ENCODE measurements at places on chromosomes 3 and 15.

DNA sequence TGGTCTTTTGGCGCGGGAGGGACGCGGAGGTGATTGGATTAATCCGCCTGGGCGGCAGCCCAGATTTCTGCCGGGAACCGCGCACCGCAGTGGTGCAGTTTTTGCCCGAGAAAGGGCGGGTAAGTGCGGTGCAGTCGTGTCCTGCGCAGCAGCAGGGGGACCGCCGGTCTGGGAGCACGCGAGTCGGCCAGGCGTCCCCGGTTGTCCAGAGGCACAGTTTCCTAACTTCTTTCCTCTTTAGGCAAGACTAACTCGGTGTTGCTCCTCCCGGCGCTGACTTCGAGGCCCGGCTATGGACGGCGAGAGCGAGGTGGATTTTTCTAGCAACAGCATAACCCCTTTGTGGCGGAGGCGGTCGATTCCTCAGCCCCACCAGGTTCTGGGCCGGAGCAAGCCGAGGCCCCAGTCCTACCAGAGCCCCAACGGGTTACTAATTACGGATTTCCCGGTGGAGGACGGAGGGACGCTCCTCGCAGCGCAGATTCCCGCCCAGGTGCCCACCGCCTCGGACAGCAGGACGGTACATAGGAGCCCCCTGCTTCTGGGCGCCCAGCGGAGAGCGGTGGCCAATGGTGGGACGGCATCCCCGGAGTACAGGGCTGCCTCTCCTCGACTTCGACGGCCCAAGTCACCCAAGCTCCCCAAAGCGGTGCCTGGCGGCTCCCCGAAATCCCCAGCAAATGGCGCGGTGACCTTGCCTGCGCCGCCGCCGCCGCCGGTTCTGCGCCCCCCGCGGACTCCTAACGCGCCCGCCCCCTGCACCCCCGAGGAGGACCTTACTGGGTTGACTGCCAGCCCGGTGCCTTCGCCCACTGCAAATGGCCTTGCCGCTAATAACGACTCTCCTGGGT lies 736 bp downstream of the ARHGEF26 start:
- DNase-seq, result no peak

GRCh38 chr3:170566413-170566812 lies 19.5 kb downstream of the SLC7A14 start:
- no peak for DNase-seq

DNA sequence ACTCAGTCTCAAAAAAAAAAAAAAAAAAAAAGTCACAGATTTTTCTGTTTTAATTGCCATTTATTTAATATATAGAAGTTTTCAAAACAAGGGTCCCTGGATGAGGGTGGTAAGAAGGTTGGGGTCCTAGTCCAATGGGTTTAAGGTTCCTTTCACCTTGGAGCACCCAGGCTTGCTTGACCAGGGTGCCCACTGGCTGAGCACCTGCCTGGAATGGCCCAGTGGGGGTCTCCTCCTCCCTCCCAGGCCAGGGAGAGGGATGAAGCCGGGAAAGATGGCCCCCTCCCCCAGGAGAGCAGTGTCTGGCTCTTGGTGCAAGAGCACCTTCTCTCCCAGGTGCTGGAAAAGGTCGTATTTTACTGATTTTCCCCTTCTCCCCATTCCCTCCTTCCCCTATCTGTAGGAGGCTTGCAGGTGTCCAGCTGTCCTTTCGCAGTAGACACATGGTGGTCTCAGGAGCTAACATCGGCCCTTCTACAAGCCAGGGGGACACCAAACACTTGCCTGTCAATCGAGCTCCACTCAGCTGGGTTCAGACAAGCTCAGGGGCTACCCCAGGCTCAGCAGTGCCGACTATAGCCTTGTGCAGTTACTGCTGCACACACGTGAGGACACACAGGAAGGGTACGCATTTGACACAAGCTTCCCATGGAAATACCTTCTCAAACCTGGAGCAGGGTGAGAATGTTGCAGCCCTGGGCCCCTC lies 112.3 kb upstream of the KLF13 start:
- DNase-seq, result no peak

- DNase-seq, result peak; percentile 61
Measured at GRCh38 chr3:83523470-83524073, 1435.2 kb upstream of the CADM2 start.

- DNase-seq, result no peak
Measured at GRCh38 chr3:31968369-31968926, 12.6 kb downstream of the OSBPL10 start.

- DNase-seq, result no peak
Measured at GRCh38 chr15:68631601-68632051, 52.8 kb downstream of the CORO2B start.

GRCh38 chr3:94522488-94522887 lies 459.6 kb downstream of the NSUN3 start:
- DNase-seq, result no peak

DNA sequence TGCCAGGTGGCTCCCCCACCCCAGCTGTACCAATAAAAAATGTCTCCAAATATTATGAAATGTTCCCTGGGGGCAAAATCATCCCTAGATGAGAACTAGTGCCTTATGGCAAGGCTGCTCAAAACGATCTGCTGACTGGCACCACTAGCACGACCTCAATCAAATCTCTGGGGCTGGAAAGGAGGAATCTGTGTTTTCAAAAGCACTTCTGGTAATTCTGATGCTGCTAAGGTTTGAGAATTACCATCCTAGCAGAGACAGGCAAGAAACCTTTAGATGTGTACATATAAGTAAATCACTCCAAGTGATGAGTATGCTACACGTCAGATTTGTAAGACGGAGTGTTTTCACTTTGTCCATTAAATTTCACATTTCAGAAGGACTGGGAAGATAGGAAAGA lies 360.1 kb upstream of the THRB start:
- no peak for DNase-seq

DNA sequence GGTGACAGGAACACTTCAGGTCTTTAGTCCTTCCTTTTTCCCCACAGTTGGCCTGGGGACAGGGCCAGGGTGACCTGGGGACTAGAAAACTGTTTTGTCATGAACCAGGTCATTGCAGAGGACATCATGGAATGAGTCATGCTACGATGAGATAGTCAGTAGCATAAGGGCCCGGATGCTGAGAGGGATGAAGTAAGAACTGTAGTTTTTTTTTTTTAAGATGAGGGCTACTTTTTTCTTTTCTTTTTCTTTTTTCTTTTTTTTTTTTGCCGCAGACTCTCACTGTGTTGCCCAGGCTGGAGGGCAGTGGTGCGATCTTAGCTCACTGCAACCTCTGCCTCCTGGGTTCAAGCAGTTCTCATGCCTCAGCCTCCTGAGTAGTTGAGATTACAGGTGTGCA lies 8.0 kb downstream of the MAP2K5 start:
- DNase-seq, result no peak

GRCh38 chr3:177026505-177027277 lies 170.6 kb downstream of the TBL1XR1 start:
- no peak for DNase-seq

DNA sequence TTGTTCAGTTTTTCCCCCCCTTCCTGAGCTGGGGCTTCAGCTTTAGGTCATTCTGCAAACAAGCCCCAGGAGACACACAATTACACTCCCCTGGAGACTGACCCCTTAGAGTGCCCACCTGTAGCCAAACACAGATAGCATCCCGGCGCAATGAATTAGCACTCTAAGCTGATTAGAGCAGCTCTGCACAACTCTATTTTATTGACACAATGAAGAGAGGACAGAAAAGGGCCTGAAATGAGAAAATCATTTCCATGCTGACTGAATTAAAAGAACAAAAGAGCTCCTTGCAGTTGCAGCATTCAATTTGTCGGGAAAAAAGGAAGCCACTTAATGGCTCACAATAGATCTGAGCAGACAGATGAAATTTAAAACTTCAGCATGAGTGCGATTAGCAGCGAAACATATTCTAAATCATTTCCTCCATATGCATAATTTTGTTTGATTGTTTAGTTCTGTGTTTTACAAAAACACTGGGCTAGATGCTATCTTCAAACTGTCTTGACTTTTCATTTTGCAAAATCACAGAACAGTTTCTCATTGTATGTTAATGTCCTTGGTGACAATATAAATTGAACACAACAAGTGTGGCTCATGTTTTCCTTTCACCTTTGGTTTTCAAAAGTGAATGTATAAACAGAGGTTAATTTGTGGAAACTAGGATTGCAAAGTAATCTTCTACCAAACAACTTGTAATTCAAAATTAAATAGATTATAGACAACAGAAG lies 308.6 kb downstream of the MECOM start:
- no peak for DNase-seq

DNA sequence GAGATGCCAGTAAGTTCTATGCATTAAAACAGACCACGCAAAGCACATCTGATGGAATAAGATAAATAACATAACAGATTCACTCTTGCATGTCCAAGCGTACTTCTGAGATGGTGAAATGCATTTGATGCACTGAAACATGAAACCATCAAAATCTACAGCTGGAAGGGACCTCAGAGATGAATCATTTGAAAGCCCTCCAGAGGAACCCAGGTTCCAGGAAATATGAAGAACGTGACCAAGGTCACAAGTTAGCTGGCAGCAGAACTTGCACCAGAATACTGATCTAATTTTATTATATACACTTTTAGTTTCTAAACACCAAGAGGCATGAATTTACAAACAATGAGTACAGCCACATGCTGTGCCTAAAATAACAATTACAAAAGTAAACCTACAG lies 957.1 kb downstream of the FHIT start:
- DNase-seq, result no peak

- DNase-seq, result no peak
Measured at GRCh38 chr15:61196156-61196555, 32.9 kb downstream of the RORA start.

- no peak for DNase-seq
Measured at GRCh38 chr15:48645558-48646330, at the start of gene FBN1. FBN1 (minus strand) TSS chr15:48645709; CDS start chr15:48644769, 940 bp downstream.

DNA sequence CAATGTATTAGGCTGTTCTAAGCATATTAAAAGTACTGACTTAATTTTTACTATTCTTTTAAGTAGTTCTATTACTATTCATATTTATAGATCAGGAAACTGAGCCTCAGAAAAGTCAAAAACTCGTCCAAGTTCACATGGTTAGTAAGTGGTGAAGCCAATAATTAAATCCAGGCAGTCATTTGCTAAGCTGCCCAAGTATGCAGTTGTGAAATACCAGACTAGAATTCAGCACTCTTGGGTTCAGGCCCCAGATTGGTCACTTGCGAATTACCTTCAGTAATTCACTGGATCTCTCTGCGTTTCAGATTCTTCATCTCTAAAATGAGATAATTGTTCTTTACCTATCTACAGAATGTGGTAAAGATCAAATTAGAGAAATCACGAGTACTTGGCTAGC lies 161.9 kb upstream of the CADPS start:
- DNase-seq, result no peak

GRCh38 chr3:115986555-115987207 lies 363.4 kb downstream of the GAP43 start:
- DNase-seq, result no peak

DNA sequence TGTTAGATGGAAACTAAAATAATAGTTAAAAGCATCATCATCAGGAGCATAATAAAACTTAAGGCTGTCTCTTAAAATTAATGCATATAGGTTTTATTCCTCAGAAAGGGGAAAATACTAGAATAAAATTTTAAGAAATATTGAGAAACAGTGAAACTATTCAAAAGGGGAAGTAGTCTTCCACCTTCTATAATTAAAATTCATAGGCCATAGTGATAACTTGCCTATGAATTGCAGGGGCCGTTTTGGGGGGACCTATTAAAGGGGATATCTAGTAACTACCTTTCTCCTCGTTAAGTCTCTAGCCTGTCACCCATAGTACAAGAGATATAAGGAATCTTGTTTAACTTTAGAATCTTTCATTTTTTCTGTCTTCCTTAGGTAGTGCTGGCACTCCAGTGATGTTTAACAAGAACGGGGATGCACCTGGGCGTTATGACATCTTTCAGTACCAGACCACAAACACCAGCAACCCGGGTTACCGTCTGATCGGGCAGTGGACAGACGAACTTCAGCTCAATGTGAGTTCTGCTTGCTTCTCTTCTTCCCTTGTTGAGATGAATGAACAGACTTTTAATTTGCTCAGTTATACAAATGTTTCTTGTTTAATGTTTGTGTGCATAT lies 600.4 kb downstream of the GRM7 start:
- DNase-seq, result no peak

DNA sequence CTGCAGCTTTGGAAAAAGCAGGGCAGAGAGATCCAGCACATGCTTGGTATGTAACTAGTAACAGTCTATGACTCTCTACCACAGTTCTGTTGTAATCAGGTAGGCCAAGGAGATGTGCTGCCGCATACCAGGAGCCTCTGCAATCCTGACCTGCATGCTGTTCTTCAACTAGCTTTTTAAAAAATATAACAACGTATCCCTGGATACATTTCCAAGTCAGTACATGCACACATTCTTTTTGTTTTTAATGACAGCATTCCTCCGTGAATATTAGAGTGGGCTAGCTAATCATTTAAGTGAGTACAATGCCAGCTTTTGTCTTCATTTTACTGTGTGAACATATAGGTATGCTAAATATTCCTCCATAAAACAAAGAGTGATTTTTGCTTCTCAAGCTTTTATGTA lies 437.8 kb downstream of the RBMS3 start:
- DNase-seq, result peak; percentile 15

GRCh38 chr15:40182358-40183029 lies 21.6 kb downstream of the BUB1B start:
- DNase-seq, result no peak

- DNase-seq, result no peak
Measured at GRCh38 chr3:18066899-18067582, 324.6 kb upstream of the TBC1D5 start.

DNA sequence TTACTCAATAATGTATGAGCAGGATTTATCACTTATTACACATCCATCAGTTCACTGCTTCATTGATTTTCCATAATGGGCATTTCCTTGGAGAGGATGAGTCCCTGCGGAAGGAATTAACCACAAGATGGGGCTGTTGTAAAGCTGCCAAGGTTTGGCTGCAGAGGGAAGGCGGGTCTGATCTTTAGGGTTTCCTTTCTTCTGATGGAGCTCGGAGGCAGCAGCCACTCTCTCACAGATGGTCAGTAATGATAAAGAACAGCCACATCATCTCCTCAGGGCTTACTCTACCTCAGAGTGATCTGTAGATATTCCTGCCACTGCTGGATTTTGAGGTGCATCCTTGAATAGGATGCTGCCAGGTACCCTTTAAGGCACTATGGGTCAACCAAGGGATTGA lies 115.2 kb downstream of the USP13 start:
- DNase-seq, result no peak

DNA sequence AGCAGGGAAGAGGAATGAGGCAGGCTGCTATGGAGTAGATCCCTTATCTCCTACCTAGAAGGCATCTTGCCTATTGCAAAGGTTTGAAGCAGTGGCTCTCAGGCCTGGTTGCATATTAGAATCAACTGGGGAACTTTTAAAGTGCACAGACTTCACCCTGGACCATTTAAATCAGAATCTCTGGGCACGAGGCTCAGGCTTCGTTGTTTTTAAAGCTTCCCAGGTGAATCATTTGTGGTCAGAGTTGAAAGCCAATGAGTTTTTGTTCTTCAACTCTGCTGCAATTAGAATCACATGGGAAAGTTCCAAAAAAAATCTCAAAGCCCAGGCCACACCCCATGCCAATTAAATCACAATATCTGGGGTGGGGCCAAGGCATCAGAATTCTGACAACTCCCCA lies 773.1 kb downstream of the AGBL1 start:
- no peak for DNase-seq

DNA sequence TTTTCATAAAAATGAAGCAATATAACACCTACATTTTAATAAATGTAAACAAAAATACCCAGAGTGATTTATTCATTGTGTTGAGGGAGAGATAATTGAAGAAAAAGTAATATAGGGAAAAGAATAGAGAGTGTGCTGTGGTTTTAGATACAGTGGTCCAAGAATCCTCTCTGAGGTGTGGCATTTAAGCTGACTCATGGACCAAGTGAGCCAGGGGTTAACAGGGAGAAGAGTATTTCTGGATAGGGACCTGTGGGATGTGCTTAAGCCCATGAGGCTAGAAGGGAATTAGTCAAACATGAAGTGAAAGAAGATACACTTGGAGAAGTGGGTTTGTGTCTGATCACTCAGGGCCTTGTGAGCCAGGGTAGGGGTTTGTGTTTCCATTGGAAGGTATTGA lies 680.7 kb upstream of the GRM7 start:
- no peak for DNase-seq

Measured in NCI-H1048 (cell line).